Activated CD4-positive, alpha-beta T cell treated with anti-CD3 and anti-CD28 coated beads, Interleukin-2, amount 50 U/mL, for 48 hours (primary cell): ENCODE measurements at places on chromosomes 2 and 18.

GRCh38 chr18:41790687-41791086 is 164.3 kb upstream of the PIK3C3 start:
- DNase-seq: no peak

DNA sequence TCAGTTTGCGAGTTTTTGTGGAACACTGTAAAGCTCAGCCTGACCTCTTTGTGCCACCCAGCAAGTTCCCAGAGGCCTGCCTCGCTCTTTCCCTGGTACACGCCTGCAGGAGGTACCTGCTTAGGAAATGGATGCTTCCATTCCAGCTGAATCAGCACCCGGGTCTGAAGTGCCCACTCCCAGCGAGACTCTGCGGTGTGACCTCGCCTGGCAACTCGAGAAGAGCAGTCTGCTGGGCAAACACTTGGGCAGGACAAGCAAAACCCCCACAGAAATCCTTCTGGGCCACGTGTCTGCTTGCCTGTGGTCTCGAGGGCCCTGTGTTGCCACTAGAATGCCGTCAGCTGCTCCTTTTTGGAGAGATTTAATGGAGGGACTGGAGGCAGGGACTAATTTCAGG is 127.6 kb downstream of the MAPK4 start:
- DNase-seq: no peak

GRCh38 chr2:45275806-45276205 is 266.6 kb upstream of the SIX2 start:
- no peak for DNase-seq

GRCh38 chr2:240554767-240555493 is 2.9 kb downstream of the ANKMY1 start:
- DNase-seq: no peak

GRCh38 chr2:214946949-214947348 is 137.5 kb upstream of the BARD1 start:
- no peak for DNase-seq

- no peak for DNase-seq
These were observed 81.4 kb upstream of the VRK2 start for GRCh38 chr2:57965219-57965618.

- DNase-seq: no peak
These were observed 413.0 kb downstream of the TGIF1 start for GRCh38 chr18:3863006-3863405.

DNA sequence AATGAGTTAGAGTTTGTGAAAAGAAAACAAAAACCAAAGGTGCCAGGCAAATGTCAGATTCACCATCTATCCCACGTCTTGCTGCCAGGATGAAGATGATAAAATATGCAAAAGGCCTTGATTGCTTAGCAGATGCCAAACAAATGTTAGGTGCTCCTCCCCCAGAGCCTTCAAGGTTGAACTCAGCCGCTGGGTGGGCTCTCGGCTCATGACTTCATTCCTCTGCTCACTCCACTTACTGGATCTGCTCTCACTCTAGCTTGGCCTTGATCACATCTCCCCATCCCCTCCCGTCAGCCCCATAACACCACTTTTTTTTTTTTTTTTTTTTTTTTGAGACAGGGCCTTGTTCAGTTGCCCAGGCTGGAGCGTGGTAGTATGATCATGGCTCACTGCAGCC is 38.5 kb downstream of the SH2D6 start:
- DNase-seq: no peak

- DNase-seq: no peak
These were observed 17.2 kb upstream of the IL37 start for GRCh38 chr2:112893752-112894151.

GRCh38 chr2:157789933-157790511 is 86.1 kb downstream of the ACVR1 start:
- DNase-seq: no peak
